ENCODE measurements at places on chromosomes 6 and 20. TPM values are rescaled to one million over a fixed set of nuclear protein-coding genes. Genes with fewer than 3 reads are reported as not detected.

GRCh38 chr6:1988843-1989242 lies 256.6 kb downstream of the GMDS start:
- H3K27me3 ChIP-seq: no peaks in the 10 kb centered on the region
- no peaks in the 10 kb centered on the region for H3K4me1 ChIP-seq
- DNase-seq: no peak
- H3K36me3 ChIP-seq: no peaks in the 10 kb centered on the region

- H3K27me3 ChIP-seq: no peaks in the 10 kb centered on the region
- no peak overlapping the region for H3K27ac ChIP-seq
- DNase-seq: no peak
- H3K4me3 ChIP-seq: no peak overlapping the region
Observed at GRCh38 chr6:80508885-80509630, 402.6 kb downstream of the BCKDHB start.

- H3K36me3 ChIP-seq: no peaks in the 10 kb centered on the region
- no peak overlapping the region for H3K27ac ChIP-seq
- DNase-seq: no peak
- H3K4me1 ChIP-seq: no peaks in the 10 kb centered on the region
Observed at GRCh38 chr6:159089909-159090308, 45.1 kb upstream of the TAGAP start.

MYB gene
- 0.95 TPM for total RNA-seq
